ENCODE measurements at places on chromosomes 6 and 20.

GRCh38 chr6:125077453-125077852 lies 76.1 kb upstream of the TPD52L1 start:
- DNase-seq: no peak

DNA sequence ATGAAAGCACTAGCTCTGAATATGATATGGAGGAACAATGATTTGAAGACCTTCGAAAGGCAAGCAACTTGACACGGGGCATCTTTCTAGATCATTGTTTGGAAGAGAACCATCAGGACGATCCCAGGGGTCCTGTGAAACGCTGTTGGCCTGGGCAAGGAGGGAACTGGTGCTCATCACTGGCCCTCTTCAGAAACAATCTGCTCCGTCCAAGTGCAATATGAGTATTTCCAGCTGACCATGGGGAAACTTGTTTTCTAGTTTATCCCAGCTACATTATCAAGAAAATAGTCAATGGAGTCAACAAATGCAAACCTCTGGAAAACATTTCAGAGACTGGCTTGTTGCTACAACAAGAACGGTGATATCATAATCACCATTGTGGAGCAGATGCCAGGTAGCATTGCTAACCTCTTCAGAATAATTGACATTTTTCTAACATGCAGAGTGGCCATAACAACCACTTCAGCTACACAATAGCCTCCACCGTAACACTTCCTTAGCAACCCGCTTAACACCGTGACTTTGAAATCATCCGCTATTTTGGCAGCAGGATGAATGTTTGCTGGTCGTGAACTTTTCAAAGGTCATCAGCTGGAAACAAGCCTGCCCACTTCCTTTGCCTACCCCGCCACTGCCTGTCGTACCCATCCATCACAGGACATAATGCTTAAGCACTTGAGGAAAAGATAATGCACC lies 112.0 kb upstream of the PDE10A start:
- no peak for DNase-seq

GRCh38 chr6:42819803-42820511 lies 38.1 kb downstream of the BICRAL start:
- no peak for DNase-seq

GRCh38 chr20:62466072-62466760 lies 9.6 kb downstream of the GATA5 start:
- no peak for DNase-seq

DNA sequence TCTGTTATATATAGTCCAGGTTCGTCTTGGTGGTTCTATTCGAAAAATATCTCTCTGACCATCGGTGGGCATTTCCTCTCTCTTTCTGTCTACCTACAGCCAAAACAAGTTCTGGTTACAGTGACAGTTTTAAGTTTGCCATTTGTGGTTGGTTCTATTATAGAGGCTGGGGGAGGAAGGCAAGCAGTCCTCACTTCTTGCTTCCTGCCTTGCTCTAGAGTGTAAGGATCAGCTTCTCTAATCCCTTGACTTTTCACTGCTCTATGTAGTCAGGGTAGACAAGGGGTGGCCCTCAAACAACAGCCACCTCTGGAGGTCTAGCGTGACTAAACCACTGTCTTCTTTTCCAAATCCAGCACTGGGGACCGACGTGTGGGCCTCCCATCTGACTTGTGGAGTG lies 16.1 kb downstream of the E2F3 start:
- no peak for DNase-seq

- DNase-seq: no peak
Observed at GRCh38 chr6:48615041-48615440, 504.0 kb upstream of the PTCHD4 start.

GRCh38 chr6:108966855-108967755 lies 118.9 kb downstream of the ARMC2 start:
- no peak for DNase-seq

GRCh38 chr6:125044066-125044465 lies 81.8 kb downstream of the RNF217 start:
- no peak for DNase-seq
